ENCODE measurements at places on chromosomes 4 and X.

DNA sequence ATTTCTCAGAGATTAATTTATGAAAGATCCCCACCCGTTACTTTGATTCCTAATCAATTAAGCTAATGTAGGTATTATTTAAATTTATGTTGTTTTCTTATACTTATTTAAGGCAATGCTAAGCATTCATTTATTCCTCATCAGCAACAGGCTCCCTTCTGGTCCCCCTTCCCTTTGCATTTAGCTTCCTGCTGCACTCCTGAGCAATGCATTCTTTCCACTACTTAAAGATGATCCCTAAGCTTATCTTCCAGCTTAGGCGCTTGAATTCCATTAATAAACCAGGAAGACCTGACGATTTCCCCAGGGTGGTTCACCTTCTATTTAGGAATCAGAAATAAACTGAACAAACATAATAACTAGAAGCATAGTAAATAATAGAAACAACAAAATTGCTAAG is 1003.1 kb downstream of the FSTL5 start:
- no peak for DNase-seq

- no peak for DNase-seq
Measured at GRCh38 chr4:184475096-184475461, 729 bp upstream of the IRF2 start.

GRCh38 chr4:165204462-165204830 is 2.9 kb upstream of the KLHL2 start:
- DNase-seq: no peak

GRCh38 chr4:141339966-141340365 is 119.3 kb downstream of the ZNF330 start:
- DNase-seq: no peak

- no peak for DNase-seq
Measured at GRCh38 chrX:57647020-57647419, 33.0 kb downstream of the NLRP2B start.

DNA sequence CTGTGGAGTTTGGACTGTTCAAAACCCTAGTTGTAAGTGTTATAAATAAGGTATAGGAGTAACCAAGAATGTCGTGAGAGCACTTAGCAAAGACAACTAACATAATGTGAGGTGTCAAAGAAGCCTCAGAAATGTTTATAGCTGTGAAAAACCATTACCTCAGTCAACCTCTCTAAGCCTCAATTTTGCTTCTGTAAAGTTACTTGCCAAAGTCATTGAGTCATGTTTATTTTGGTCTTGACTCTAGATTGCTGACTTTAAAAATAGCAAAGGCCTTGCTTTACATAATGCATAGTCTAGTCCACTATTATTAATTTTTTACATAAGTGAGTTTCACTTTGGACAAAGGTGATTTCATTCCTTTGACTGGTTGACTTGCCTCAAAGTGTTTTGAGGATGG is 257.6 kb upstream of the CXXC4 start:
- no peak for DNase-seq

GRCh38 chr4:102826890-102827673 is at the start of gene UBE2D3:
Gene UBE2D3, minus strand, starts transcription at chr4:102827551. Its CDS starts 1,043 bp downstream, at chr4:102826508.
- DNase-seq: peak; percentile 52

DNA sequence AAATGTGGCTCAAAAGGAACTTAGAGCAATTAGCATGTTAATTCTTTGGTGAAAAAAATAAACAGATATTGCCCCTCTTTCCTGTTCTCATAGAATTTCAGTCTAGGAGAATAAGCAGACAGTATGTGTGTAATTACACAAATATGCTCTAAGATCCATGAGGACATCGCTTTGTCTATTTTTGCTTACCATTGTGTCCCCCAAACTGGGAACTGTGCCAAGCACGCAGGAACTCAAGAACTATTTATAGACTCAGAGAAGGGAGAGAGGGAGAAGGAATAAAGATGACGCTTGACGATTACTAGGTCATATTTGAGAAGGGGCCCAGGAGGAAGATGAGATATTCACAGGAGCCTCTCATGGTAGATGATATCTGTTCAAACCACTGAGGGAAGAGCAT is 692.6 kb downstream of the RAB28 start:
- no peak for DNase-seq

DNA sequence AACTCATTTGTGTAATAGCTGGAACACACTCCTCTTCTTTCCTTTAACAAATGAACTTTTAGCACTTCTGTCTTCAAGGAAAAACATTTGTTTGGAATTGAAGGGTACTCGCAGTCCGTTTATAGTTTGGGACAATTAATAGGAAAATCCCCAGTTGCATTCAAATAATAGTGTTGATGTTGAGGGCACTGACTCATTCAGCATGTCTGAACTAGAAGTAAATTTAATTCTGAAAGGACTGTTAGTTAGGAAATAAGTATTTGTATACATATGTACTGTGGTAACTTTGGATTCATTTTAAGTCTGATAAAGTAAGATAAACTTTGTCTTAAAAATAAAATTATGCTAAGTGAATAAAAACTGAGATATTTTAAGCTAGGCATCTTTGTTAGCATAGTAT is 27.2 kb downstream of the FAM199X start:
- no peak for DNase-seq

- DNase-seq: no peak
Measured at GRCh38 chrX:44088510-44089144, 115.4 kb upstream of the NDP start.

DNA sequence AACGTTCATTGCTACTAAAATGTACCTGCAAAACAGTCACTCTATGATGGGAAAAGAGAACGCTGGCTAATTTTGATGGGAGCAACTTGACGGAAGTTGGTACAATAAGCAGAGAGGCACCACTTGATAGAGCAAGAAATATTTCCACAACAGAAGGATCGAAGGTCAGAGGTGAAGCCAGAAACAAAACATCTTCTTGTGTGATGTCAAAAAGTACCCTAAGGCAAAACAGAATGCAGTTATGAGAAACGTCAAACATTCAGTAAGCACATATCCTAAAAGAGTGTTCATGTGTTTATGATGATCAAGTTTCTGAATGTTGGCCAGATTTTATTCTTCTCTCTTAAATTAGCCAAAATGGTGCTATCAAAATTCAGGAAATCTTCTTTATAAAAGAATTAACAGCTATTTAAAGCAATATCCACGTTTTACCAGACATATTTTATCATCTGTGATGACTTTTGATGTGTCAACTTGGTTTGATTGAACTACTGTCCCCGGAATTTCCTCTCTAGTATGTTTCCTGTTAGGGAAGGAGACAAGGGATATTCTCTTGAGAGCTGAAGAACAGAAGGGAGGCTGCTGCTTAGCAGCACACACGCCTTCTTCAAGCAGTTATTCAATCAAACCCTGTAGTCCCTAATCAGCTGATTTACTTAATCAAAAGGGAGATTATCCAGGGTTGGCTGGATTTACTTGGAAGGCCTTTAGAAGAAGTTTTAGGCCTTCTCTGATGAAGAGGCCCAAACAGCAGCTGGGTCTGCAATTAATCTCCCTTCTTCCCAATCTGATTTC is 15.7 kb downstream of the AASDH start:
- no peak for DNase-seq

- no peak for DNase-seq
Measured at GRCh38 chrX:103792916-103793544, 16.4 kb downstream of the PLP1 start.

GRCh38 chr4:30714408-30715031 is 5.6 kb upstream of the PCDH7 start:
- DNase-seq: no peak
